ENCODE measurements at places on chromosomes 16 and 17.

- no peak for DNase-seq
These were observed 5.5 kb downstream of the CBFB start for GRCh38 chr16:67034487-67034886.

DNA sequence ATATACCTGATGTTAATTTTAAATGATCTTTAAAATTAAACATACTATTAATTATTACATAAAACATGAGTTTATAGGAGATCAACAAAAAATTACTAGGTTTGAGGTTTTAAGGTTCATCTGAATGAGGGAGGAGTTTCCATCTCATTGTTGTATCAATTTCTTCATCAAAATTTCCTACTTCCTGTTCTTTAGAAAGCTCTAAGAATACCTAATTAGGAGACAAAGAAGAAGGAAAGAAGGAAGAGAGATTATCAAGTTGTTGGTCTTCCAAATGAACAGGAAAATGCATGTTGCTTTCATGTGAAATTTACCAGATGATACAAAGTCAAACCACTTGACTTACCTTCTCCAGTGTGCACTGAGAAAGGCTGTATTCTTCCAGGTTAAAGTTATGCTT, 18.1 kb upstream of the ABCA9 start:
- no peak for DNase-seq

GRCh38 chr17:68378268-68379176, 78.8 kb downstream of the WIPI1 start:
- peak; percentile 87 for DNase-seq

DNA sequence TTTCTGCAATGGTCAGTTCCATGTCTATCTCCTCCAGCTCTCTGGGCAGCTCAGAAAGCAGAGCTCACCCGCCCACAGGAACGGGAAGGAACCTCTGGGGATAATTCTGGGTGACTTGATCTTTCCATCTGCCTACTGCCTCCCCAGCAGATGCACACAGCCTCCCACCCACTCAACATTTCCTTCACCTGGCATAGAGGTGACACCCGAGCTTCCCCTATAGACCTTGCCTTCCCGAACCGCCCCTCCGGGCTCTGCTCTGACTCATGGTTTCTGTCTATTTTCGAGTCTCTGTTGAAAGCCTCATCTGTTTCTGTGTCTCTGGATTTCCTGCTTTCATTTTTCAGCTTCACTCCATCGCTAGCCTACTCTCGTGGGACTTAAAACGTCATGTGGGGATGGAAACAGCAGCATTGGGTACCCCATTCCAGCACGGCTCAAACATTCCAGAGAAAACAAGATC, 11.4 kb downstream of the GGA3 start:
- no peak for DNase-seq

- DNase-seq = peak; percentile 46
These were observed 254.4 kb downstream of the C16orf95 start for GRCh38 chr16:87062569-87063442.

Measured in fibroblast of the conjunctiva (primary cell).